ENCODE measurements at places on chromosomes 5 and 9.

- DNase-seq: no peak
Measured at GRCh38 chr9:107907715-107908114, 418.1 kb upstream of the KLF4 start.

GRCh38 chr9:87684627-87685219 lies 41.2 kb upstream of the CTSL start:
- no peak for DNase-seq

DNA sequence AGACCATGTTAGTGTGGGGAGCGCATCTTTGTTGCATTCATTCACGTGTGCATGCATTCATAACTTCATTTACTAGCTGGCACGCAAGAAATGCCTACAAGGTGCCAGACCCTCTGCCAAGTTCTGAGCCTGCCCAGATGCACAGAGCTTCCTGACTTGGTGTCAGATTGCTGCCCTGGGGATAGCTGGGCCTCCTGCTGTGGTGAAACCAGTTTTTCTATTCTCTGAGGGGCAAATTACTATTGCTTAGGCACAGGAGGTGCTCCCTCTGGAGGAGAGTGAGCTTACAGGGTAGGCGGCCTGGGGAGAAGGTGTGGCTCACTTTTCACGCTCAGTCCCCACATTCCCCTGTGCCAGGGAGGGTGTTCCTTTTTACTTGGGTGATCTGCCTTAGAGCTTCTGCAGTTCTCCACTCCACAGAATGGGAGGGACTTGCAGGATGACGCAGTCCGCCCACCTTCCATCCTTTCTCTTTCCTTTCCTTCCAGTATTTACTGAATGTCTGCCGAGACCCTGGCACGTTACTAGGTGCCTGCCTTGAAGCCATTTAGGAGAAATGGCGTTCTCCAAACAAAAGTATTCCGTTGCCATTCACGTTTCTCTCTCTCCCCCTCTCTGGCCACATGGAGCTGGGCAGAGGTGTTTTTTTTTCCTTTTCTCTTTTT lies 27.9 kb upstream of the CTNNA1 start:
- DNase-seq: peak; percentile 71

DNA sequence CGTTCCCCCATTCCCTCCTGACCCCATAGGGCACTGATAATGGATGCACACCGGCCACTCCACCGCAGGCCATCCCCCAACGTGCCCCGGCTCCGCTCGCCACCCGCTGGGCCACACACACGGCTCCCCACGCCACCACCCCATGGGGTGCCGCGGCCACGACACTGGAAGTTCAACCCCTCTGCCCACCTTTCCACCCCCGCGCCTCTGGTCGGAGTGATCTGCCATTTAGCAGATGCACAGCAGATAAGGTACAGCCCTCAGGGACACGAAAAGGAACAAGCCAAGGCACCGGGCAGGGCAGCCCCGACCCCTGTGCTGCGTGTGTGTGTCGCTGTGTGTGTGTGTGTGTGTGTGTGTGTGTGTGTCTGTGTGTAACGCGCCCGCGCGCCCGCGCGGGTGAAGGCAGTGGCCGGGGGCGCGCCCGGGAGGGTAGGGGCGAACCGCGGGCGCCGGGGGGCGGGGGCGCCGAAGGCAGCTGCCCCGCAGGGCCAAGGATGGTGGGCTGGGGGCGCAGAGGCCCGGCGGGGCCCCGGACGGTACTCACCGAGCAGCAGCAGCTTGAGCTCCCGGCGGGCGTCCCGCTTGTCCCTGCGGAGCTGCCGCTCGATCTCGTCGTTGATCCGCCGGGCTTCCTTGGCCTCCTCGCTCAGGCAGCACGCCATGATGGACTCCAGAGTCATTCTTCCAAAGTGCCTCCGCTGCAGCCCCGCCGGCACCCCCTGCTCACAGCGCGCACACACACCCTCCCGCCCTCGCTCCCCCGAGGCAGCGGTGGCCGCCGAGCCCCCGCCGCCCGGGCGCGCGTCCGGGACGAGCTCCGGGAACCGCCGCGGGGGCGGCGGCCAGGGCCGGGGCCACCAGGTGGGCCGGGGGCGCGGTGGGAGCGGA lies 813 bp downstream of the GNAQ start:
- no peak for DNase-seq

GRCh38 chr5:39466846-39467245 lies 42.1 kb upstream of the DAB2 start:
- DNase-seq: no peak

DNA sequence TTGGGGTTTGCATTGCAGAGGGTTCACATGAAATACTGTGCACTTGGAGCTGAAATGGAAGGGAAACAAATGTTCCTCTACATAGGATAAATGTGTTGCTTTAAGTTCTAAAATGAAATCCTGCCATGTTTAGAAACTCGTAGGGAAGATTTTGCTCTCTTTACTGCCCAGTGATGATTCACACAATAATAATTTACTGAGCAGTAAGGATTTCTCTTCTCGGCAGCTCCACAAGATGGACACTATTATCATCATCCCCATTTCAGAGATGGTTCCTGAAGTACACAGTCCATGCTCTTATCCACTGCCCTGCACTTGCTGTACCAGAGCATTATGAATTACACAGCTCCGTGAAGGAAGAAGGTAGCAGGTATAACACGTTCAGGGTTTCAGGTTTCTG lies 4.1 kb downstream of the HACD4 start:
- DNase-seq: no peak

GRCh38 chr9:107261106-107261505 lies 22.0 kb upstream of the RAD23B start:
- no peak for DNase-seq

GRCh38 chr5:40210694-40211093 lies 469.0 kb upstream of the PTGER4 start:
- no peak for DNase-seq

DNA sequence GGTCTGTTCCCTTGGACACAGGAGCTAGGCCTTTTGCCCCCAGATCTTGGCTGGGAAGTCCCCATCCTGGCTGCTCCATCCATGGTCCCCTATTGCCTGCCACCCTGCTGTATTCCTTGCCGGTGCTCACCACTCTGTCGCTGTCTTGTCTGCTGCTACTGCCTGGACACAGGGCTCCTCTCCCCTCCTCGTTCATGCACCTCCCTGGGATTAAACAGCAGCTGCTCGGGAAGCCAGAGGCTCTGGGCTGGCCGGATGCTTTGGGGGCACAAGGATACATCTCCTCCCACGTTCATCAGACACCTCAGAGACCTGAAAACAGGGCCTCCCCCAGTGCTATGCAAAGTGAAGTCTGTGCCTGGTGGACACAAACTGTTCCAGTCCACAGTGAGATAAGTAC lies 110.4 kb downstream of the ZNF354C start:
- DNase-seq: no peak

DNA sequence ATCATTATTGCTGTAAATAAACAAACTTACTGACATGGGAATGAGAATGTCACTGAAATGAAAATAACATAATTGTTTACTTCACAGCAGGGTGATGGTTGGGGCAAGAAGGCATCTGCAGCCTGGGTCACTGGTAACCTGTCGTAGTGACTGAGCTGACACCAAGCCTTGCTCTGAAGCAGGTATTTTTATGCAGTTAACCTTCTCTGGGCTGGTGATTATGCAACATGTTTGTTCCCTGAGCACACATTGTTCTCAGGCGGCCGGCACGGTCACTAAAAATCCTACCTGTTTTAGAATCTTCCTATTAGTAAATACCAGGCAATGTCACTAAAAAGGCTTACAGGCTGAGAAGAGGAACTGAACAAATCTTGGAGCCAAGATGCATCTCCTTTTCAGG lies 157.7 kb upstream of the NR3C1 start:
- DNase-seq: no peak

GRCh38 chr9:137581361-137582285 lies 2.9 kb upstream of the DPH7 start:
- DNase-seq: no peak

DNA sequence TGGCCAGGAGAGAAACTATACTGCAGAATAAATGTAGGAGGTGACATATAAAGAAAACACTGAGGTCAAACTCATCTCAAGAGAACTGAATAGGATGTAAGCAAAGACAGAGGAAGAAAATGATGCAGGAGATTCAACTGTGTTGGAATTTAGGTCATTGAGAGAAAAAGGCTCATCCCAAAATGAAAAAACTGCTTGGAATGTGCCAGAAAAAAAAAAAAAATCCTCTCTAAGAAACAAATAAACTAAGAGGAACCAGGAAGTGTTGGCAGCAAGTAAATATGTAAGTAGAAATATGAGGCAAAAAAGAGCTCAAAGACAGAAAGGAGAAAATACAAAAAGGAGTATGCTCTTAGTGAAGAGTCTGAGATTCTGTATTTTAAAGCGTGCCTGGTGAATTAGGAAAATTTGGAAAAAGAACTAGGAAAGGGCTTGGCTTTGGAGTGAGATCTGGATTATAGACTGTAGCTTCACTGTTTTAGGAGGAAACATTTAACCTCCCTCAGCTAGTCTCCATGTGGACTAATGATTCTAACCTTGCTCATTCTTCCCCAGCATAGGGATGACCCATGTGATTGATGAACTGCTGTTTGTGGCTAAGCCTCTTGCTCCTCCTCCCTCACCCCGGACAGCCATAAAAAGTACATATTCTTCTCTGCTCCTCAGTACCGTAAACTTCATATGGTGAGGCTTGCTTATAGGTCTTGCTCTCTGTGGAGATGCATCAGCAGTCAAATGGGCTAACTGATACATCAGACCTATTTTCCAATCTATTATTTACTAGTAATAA lies 185.6 kb upstream of the POU5F2 start:
- DNase-seq: no peak

GRCh38 chr9:87613265-87614111 lies 112.4 kb upstream of the CTSL start:
- DNase-seq: no peak

DNA sequence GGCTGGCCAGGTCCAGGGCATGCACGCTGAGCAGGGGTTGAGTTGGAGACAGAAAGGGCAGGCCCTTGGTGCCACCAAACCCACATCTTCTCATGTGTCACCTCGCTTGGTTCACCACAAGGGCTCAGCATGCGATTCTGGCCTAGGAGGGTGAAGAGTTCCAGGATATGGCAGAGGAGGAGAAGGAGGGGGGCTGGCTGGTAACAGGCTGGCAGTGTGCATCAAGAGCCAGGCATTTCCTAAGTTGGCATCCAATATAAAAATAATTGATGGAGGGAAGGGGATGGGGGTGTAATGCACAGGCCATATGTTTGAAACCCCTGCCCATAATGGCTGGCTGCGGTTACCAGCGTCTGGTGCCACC lies 255.6 kb downstream of the NFIB start:
- DNase-seq: no peak

DNA sequence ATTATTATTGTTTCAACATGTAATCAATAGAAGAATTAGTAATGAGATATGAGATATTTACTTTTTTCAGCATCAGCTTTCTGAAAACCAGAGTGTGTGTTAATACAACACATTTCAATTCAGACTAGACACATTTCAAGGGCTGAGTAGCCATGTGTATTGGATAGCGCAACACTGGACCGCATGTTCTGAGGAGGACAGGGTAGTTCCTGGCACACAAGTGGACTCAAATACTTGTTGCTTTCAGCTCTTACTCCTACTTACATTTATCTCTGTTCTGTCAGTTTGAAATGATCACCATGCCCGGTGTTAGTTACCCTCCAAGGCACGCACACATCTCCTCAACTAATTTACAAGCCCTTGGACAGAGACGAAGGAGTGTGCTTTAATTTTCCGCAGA lies 126.6 kb downstream of the SLC24A2 start:
- DNase-seq: no peak

GRCh38 chr5:119367502-119368237 lies 11.9 kb downstream of the TNFAIP8 start:
- no peak for DNase-seq

- DNase-seq: no peak
Measured at GRCh38 chr5:26791433-26791832, 247.0 kb downstream of the CDH9 start.

- no peak for DNase-seq
Measured at GRCh38 chr5:11396917-11397316, 507.3 kb downstream of the CTNND2 start.

DNA sequence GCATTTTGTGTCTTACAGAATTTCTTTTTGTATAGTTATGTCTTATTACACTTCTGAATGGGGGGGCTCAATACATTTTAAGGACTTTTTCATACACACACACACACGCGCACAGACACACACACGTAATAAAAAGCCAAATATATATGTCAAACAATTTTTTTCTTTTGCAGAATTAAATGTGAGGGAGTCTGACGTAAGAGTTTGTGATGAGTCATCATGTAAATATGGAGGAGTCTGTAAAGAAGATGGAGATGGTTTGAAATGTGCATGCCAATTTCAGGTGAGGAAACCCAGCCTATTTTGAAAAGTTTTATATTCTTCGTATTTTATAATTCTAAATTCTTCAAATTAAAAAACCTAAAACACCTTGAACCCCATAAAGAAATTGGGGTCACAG lies 25.6 kb downstream of the TMEFF1 start:
- DNase-seq: no peak

- no peak for DNase-seq
Measured at GRCh38 chr9:104896131-104896530, 31.8 kb downstream of the ABCA1 start.

DNA sequence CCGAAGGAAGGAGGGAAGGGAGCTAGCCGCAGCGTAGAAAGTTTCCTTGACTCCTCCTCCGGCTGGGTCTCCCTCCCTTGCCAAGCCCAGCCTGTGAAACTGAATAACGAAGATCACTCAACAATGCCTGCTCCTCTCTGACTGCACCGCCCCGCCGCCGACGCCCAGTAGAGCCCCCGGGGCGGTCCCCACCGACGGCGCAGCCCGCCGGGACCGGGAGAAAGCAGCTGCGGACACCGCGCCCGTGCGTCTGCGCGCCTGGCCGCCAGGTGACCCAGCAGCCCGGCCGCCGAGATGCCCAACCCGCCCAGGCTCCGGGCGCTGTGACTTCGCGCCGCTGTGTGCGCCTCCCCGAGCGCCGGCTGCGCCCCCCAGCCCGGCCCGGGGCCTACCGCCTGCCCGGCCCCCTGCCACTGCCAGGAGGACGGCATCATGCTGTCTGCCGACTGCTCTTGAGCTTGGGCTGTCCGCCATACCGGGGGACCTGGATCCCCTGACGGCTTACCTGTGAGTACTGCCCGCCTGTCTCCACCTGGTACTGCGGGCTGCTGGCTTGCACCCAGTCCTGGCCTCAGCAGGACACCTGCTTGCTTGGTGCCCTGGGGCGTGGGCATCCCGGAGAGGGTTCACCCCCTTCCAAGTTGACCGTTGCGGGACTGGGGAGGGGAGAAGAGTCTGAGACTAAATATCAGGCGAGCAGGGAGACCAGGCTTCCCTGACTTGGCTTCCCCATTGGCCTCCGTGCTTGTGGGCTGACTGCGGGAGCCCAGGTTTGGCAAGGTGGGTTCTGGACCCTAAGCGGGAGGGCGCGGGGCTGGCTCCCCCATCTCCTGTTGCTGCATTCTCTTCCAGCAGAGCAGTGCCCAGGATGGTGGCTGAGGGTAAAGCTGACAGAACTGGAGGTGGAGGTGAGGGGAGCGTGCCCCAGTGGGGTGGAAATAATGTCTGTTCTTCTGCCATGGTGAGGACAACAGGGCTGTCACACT lies 26.2 kb upstream of the SPTLC1 start:
- no peak for DNase-seq

GRCh38 chr5:87129046-87129445 lies 138.6 kb upstream of the RASA1 start:
- DNase-seq: no peak

GRCh38 chr5:9316733-9317132 lies 229.1 kb downstream of the SEMA5A start:
- no peak for DNase-seq
